ENCODE measurements at places on chromosomes 4 and X.
A peak's percentile ranks its signal among the peaks of the same experiment; 100 is the strongest.

GRCh38 chrX:135688137-135688536 lies 25.3 kb upstream of the CT45A1 start:
- DNase-seq: peak; percentile 5

DNA sequence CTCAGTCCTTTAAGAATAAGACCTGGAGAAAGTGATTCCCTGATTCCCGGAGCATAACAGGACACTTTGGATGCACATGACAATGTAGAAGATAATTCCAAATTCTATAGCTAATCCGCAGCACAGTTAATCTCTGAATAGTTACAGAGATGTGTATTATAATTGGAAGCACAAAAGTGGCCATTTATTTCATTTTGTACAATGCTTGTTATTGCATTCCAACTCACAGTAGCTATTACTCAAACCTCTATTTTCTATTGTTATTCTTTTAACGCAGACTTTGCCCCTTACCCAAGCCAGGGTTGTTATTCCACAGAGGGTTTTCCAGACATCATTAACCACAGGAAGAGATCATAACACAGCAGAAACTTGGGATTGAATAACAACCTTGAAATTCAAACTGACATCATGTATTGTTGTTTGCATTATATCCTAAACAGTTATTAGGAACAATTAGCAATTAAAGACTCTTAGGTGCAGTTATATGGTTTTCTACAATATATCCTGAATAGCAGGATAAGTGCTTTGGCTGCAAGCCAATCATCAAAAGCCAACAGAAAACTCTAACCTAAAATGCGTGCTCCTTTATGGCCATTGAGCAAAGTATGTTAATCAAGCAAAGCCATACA lies 984.0 kb upstream of the TENM3 start:
- no peak for DNase-seq

DNA sequence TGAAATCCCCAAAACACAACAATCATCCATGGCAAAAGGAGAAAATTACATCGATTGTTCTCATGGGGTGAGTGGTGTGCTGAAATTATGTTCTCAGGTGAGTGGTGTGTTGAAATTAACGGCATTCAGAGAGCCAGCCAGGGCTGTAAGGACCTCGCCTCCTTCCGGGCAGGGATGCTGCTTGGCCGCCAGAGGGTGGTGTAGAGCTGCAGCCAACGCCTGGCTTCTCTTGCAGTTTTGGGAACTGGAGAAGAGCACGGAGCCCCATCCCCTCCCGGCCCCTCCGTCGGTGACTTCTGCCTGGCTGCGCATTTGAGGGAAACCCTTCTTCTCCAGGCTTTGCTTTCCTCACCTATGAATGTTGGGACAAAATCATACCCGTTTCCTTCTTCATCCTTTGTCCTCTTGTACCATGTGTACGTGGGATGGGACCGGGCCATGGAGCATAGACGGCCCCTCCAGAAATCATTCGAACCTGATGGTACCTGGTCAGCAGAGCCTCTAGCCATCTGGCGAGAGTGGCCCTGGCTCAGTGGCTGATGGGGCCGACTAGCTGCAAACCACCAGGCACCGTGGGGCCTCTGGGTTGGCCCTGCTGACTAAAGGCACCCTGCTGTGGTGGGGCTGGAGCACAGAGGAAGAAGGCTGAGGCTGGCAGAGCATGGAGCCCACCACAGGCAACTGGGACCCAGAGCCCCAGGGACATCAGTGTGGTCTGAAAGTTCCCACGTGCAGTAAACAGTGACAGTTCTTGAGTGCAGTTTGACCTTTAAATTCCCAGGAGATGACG lies 28.4 kb downstream of the TRMT44 start:
- peak; percentile 84 for DNase-seq

GRCh38 chr4:54902271-54902670 lies 223.1 kb downstream of the KDR start:
- no peak for DNase-seq

- no peak for DNase-seq
Measured at GRCh38 chrX:17820100-17820499, 41.0 kb downstream of the RAI2 start.

GRCh38 chrX:335758-336155 lies 17.2 kb upstream of the GTPBP6 start:
- DNase-seq: no peak

DNA sequence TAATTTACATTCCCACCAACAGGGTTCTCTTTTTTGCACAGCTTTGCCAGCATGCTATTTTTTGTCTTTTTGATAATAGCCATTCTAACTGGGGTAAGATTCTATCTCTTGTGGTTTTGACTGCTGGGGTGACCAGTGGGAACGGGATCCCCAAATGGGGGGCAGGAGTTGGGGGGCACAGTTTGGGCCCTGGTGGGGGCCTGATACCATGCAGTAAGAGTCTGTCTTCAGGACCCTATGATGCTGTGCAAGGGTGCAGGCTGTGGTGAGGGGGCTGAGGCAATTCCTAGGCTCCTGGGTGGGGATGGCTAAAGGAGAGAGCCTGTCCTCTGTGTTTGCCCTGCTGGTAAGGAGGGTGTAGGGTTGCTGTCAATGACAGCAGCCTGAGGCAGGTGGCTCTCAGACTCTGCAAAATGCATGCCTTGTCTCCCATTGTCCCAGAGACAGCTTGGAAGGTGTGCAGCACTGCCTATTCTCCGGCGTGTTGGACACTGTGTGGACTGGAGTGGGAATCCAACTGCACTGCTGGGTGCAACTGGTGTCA lies 172.7 kb upstream of the ARHGAP24 start:
- DNase-seq: peak; percentile 7

GRCh38 chr4:54495091-54495490 lies 162.7 kb upstream of the KIT start:
- DNase-seq: peak; percentile 59

DNA sequence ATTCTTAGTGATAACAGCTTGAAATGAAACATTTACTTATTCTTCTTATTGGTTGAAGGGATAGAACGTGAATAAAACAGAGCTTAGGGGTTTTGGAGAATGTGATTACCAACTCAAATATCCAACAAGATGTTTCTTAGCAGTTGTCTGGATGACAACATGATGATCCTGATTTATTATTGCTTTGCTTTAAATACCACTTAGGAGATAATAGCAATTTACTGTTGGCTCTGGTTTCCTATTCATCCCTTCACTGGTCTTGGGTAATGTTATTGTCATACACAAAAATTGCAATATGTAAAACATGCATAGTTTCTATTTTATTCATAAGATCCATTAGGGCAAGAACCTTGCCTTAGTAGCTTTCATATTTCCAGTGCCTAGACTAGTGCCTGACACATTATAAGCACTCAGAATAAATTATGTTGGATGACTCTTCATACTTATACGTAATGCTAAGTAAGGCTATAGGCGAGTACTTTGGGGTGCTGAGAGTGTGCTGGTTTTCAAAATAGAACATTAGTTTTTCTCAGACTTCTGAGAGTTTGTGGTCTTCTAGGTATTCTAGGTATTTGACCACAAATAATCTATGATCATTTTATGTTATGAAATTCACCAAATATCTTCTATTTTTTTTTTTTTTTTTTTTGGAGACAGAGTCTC lies 58.6 kb upstream of the PGRMC2 start:
- no peak for DNase-seq

DNA sequence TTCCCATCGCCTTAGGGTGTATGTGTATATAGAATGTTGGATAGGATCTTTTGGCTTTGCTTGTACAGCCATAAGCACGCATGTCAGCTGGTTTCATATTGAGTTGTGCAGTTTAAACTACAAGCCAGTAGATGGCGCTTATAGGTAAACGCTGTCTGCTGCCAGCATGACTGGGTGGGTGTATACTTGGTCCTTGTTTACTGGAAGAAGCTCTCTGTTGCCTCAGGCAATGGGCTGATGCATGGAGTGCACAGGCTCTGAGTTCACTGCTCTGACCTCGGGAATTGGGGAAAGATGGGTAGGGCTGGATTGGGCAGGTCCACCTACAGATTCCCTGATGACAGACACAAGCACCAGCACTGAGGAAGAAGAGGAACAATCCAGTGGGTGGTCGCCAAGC lies 831.5 kb downstream of the STIM2 start:
- DNase-seq: peak; percentile 40

- no peak for DNase-seq
Measured at GRCh38 chr4:151912632-151913031, 151.8 kb upstream of the GATB start.

- DNase-seq: no peak
Measured at GRCh38 chr4:2886161-2886560, 42.5 kb downstream of the ADD1 start.

DNA sequence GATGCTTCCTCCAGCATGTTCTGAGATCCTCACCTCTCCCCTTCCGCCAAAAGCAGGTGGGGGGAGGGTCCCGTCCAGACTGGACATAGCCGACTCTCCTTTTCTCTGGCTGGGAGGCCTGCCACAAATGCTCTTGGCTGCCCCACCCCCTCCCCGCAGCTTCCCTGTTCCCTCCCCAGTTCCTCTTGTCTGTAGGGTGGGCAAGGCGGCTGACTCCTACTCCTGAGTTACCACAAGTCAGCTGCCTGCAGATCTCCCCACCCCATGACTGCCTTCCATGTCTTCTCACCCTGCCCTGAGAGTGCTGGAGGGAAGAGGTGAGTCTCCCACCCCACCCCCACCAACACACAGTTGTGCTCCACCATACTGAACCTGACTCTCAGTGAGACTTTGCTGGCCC lies 2.9 kb downstream of the ATP6AP1 start:
- DNase-seq: no peak

DNA sequence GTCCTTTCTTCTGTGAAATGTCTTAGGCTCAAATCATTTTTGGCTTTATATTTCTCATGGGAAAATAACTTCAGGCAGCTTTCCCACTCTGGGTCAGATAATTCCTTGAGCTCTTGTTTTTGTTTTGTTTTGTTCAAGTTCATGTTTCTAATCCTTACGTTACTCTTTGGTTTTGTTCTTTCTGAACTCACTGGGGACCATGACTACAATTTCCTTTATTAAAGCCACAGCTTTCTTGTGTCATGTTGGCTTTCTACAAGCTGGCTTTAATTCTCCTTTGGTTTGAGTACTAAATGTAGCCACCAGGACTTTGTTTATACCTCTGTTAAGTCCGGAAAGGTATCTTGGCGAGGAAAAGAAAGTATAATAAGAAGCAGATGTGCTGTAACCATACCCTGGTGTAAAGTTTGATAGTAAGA lies 30.8 kb upstream of the ANXA3 start:
- no peak for DNase-seq

DNA sequence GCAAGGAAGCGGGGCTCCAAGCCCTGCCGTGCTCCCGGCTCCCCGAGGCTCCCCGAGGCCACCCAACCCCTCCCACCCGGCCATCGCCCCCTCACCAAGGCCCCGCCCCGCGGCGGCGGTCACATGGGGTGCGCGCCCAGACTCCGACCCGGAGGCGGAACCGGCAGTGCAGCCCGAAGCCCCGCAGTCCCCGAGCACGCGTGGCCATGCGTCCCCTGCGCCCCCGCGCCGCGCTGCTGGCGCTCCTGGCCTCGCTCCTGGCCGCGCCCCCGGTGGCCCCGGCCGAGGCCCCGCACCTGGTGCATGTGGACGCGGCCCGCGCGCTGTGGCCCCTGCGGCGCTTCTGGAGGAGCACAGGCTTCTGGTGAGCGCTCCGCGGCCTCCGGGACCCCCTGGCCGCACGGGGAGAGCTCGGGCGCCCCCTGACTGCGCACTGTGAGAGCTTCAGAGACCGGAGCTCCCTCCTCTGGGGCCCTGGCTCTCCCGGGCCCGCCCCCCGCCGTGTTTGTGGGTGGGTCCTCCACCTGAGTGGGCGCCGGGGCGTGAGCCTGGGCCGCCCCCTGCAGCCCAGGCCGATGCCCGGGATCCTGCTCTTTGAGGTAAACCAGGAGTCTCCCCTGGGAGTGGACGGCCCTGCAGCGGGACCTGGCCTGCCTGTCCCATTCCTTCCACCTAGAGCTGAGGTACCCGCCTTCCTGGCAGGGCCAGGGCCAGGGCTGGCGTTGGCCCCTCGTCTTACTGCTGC lies at the start of gene IDUA:
TSS of gene IDUA (plus strand) at position 166 of the 745 bp plus-strand sequence. CDS start at position 207, 41 bp downstream.
- DNase-seq: peak; percentile 77

DNA sequence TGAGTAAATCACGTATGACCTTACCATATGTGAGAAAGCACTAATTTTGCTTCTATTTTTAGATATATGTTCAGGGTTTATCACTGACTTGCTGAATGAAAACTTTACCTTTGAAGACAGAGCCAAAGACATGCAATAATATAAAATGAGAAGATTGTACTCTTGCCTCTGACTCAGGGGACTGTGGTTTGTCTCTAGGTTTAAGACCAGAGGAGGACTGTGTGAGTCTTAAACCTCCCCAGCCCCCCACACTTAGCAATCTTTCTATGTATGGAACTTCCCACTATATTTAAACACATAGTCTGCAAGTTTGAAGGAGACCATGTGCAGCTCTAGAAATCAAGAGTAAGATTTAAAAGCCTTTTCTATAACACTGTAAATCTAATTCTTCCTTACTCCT lies 368.7 kb upstream of the FAM241A start:
- no peak for DNase-seq

DNA sequence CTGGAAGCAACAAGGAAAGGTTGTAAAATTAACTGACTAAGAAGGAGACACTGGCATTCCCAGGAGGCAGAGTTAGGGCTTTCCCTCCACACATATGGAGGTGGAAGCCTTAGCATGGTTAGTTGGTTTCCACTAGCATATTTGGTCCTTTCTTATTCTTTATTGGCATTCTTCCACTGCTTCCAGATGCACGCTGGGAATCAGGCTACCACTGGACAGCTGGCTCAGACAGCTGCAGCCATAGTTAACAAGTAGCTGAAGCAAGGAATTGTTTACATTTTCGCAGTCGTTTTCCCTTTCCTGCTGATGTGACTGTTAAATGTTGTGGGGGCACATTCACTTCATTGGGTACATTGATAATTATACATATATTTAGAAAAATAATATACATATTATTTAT lies 169.2 kb downstream of the GRIA2 start:
- no peak for DNase-seq

DNA sequence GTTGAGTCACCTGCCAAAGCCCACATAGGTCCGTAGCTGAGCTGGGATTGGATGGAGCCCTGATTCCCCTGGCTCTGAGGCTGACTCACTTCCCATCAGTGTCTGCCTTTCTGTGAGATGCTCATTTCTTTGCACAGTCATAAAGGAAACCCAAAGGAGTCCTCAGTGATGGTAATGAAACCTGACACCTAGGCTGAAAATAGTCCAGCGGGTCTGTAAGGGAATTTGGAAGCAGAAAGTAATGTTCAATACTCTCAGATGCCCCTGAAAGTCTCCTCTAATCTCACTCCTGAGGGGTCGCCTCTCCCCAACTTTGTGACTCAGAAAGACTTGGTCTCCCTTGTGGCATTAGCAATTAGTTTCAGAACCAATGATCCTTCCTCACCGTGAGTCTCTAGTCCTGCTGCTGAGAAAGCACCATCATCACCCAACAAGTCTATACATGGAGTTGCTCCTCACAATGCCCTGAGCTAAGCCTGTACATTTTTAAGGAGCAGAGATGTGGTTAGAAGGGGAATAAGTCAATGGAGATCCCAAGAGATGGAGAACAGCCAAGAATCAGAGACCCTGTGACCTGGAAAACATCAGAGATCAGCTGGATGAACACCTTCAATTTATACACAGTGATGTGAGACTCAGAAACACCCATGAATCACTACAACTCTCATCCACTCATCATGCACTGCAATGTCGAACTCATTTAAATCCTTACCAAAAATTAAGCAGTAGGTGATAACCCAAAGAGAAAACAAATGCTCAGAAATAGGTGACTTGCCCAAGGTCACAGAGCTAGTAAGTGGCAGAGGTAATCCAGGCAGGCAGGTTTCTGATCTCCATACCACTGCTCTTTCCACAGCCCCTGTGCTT lies 219.0 kb upstream of the CPEB2 start:
- DNase-seq: no peak

- DNase-seq: no peak
Measured at GRCh38 chr4:72314869-72315268, 254.2 kb downstream of the ADAMTS3 start.

Measured in neural progenitor cell (in vitro differentiated cells).